ENCODE measurements at places on chromosomes 1 and 21.

- DNase-seq, result no peak
Observed at GRCh38 chr1:47823040-47823808, 174.0 kb downstream of the TRABD2B start.

DNA sequence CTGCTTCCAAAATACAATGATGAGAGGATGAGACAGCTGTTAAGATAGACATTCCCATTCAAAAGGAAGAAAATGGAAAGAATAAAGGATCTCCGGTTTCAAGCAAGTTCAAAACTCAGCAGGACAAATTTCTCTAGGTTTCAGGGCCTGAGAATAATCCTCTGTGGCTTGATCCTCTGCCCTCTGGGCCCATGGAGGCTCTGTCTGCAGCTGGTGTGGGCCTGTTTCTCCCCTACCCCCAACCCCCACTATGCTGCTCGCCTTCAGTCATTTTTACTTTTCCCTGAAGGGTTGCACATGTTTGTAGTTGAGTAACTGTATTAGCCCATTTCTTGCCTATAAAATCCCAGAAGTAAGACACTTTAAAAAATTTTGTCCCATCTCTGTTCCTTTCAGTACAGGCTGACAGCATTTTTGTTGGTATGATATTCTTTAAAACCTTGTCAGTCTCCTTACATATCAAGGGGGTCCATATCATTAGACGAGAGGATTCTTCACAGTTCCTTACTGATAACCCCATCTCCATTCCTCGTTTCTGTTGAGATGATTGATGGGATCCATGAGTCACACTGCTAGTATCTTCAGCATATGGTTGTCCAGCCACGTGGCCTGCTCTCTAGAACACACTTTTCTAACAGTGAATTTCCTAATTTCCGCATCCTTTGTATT, 10.5 kb downstream of the ZMYM4 start:
- no peak for DNase-seq

- no peak for DNase-seq
Observed at GRCh38 chr1:237861944-237862343, 28.8 kb downstream of the ZP4 start.

DNA sequence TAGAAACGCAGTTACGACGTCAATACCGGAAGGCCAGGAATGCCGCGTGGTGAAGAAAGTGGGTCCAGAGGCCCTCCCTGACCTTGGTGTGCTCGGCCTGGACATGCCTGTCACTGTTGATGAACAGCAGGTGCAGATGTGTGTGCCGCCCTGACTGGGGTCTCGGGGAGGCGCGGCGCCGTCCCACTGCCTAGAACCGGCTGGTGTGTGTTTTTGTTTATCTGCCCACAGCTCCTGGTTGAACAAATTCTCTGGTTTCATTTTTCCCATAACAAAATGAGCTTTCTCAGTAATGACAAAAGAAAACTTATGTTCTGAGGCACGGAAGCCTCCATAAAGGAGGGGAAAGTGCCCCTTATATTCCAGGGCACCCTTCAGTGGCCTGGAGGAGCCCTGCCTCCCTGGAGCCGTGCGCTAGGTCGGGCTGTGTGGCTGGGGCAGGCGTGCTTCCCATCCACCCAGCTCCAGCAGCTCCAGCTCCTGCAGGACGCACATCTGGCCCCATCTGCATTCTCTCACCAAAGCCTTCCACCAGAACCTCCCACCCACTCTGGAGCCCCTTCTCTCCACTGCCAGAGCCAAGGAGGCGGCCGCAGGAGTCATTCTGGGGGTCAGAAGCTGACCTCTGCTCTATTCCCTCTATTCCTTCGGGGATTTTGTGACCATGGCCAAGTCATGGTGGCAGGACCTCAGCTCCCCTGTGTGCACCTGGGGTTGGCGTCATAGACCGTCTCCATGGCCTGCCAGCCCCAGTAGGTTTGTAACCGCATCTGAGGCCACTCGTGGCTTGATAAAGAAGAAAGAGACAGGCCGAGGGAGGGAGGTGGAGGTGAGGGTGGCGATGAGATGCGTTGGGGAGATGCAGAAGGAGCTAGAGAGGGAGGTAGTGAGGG, 20.1 kb upstream of the COL18A1 start:
- DNase-seq, result no peak

- DNase-seq, result no peak
Observed at GRCh38 chr1:104921525-104921924, 1171.8 kb downstream of the AMY1C start.

GRCh38 chr21:36783612-36784374, 84.9 kb downstream of the SIM2 start:
- DNase-seq, result no peak

GRCh38 chr1:29639741-29640427, 403.6 kb downstream of the PTPRU start:
- no peak for DNase-seq

GRCh38 chr1:58683519-58683918, 16.3 kb downstream of the MYSM1 start:
- DNase-seq, result no peak

DNA sequence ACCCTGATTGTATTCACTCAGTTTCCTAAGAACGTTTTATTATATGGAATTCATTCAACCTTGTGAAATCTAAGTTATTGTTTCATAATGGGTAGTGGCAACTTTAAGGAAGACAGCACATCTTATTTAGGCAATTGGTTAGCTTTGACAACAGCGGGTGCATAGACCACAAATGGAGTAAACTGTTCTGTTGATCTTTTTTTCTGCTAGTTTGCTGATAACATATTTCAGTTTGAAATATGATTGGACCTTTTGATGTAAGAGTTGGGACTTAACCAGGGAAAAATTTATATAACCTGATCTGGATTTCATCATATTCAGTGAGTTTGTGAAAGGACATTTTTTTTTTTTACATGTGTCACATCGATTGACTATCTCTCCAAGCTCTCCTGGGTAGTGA, 151.7 kb downstream of the HLX start:
- no peak for DNase-seq

Data from NCI-H187 treated with DMSO at 0.1 percent for 48 hours (cell line).